IMR-90 (cell line): ENCODE measurements at places on chromosomes 7 and 10. TPM values are rescaled to one million over a fixed set of nuclear protein-coding genes. Genes with fewer than 3 reads are reported as not detected.

- H3K27ac ChIP-seq: no peak overlapping the region
- H3K27me3 ChIP-seq: no peaks in the 10 kb centered on the region
- DNase-seq: peak; percentile 13
- H3K36me3 ChIP-seq: no peaks in the 10 kb centered on the region
These were observed 50.6 kb downstream of the CFTR start for GRCh38 chr7:117530390-117530789.

- H3K4me3 ChIP-seq: no peak overlapping the region
- no peaks in the 10 kb centered on the region for H3K36me3 ChIP-seq
- H3K4me1 ChIP-seq: peaks cover 12% of the 10 kb centered on the region
- no peak for DNase-seq
- no peaks in the 10 kb centered on the region for H3K27me3 ChIP-seq
- H3K27ac ChIP-seq: no peak overlapping the region
These were observed 19.9 kb downstream of the KLF6 start for GRCh38 chr10:3765146-3765545.

DNA sequence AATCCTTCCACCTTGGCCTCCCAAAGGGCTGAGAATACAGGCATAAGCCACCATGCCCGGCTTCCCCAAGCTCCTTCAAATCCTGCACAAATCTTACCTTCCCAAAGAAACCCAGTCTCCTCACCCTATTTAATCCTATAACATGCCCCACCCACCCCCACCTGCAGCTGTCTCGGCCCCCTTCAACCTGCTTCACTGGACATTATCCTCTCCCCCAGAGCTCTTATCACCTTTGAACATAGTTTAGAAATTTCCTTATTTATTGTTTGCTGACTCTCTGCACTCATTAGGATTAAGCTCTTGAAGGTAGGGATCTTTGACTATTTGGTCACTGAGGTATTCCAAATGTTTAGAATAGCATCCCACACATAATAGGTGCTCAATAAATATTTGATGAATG is 3.5 kb downstream of the ZNF467 start:
- no peak overlapping the region for H3K27ac ChIP-seq
- H3K4me3 ChIP-seq: no peak overlapping the region
- H3K27me3 ChIP-seq: peaks cover 24% of the 10 kb centered on the region
- no peaks in the 10 kb centered on the region; the same call in 1 of the 2 replicates for H3K4me1 ChIP-seq
- DNase-seq: no peak

- no peaks in the 10 kb centered on the region for H3K36me3 ChIP-seq
- H3K4me1 ChIP-seq: no peaks in the 10 kb centered on the region
- H3K27ac ChIP-seq: no peak overlapping the region
- no peak overlapping the region for H3K4me3 ChIP-seq
These were observed 149.2 kb downstream of the C1GALT1 start for GRCh38 chr7:7331523-7331922.

- H3K27ac ChIP-seq: no peak overlapping the region
- DNase-seq: no peak
- H3K27me3 ChIP-seq: no peaks in the 10 kb centered on the region
- H3K36me3 ChIP-seq: no peaks in the 10 kb centered on the region
These were observed 95.0 kb downstream of the WDFY4 start for GRCh38 chr10:48779546-48780152.

Gene FANK1
- total RNA-seq: 0.90 and 1.9 TPM in 2 replicates

Gene C10orf62
- total RNA-seq: not detected in 2 replicates
